Bronchial epithelial cell (primary cell): ENCODE measurements at places on chromosomes 5 and 9. TPM values are rescaled to one million over a fixed set of nuclear protein-coding genes. Genes with fewer than 3 reads are reported as not detected.
A peak's percentile ranks its signal among the peaks of the same experiment; 100 is the strongest.

Gene ADAMTS19
- total RNA-seq: under 0.01 and 0.13 TPM in 2 replicates

Gene CDKN2A
- 1.6 and 3.5 TPM in 2 replicates for total RNA-seq

Gene CDX1
- total RNA-seq: not detected in 2 replicates

DNA sequence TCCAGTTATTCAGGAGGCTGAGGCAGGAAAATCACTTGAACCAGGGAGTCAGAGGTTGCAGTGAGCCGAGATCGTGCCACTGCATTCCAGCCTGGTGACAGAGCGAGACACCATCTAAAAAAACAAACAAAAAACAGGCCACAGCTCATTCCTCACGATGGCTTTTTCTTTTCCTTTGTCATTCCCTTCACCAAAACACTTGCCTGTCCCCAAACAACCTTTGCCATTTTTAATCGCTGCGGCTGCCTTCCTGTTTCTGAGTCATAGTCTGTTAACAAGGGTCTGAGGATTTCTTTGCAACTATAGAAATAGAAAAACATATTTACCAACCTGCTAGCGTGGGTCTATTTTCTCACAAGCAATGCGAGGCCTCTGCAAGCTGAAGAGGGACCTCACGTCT is 123.0 kb upstream of the FSTL4 start:
- DNase-seq: peak; percentile 57

DNA sequence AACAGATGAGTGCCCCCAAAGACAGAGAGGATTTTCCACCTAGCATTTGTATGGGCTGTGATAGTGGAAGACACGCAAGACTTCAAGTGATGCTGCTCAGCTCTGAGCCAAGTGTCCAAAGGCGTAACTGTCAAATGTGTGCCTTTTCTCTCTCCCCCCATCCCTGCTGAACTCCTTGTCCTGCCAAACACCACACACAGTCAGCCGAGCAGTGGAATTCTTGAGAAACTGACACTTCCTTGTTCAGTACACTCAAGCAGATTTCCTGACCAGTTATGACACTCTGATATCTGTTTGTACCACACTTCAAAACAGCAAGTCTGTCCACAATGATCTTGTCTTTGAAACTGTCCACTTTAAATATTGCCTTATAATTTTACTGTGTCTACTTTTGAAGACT is 166.4 kb downstream of the PIK3R1 start:
- DNase-seq: no peak

GRCh38 chr5:139747583-139748504 is 47.8 kb upstream of the PSD2 start:
- DNase-seq: no peak

DNA sequence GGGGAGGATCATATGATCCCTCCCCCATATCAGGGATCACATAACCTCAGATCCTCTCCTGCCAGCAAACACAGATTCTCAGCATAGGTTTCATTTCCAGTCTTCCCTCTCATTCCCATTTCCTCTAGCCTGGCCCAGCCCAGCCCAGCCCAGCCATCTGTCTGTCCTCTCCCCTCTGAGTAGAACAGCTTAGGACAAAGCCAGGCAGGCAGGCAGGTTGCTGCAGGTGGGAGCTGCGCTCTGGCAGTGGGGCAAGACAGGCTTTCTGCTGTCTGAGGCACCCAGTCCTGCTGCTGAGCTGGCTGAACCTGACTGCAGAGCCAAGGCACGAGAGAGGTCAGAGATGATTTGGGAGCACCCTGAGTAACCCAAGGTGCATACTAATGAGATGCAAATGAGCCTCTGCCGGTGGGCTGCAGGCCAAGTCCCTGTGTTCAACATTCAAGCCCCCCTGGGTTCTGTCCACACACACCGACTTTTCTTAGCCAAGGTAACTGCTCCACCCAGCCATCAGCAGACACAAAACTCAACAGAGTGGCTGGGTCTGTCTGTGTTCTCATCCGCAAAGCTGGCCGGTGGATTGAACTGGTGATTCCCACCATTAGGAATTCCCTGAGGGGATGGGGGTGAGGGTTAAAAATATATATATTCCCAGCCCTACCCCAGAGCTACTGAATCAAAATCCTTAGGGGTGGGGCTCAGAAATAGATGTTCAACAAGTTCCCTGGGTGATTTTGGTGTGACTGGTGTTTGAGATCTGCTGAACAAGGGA is 9.1 kb downstream of the FAT2 start:
- DNase-seq: peak; percentile 89

DNA sequence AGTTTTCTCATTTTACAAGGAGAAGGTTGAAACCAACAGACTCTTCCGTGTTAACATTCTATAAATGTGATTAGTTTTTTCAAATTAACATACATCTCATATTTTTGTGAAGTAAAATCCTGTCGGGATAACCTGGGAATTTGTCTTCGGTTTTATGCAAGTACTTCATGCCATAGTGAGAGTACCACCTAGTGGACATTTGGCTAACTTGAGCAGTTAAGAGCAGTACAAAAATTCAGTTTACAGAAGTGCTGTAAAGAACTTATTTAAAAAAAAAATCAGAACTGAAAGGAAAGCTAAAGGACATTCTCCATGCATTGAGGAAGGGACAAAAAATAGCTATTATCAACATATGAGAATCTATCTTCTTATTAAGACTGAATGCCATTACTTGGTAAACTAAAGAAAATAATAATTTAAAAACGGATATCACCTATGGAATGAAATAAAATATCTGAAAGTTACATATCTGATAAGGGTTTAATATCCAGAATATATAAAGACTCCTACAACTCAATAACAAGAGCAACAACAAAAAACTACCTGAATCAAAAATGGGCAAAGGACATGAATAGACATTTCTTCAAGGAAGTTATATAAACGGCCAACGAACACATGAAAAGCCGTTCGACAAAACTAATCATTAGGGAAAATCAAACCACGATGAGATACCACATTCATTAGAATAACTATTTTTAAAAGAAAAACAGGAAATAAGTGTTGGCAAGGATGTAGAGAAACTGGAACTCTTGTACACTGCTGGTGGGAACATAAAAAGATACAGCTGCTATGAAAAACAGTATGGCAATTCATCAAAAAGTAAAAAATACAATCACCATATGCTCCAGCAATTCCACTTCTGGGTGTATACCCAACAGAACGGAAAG is 117.0 kb upstream of the GNA14 start:
- peak; percentile 48 for DNase-seq

- DNase-seq: no peak
Observed at GRCh38 chr5:176383961-176384360, 4.4 kb downstream of the NOP16 start.

DNA sequence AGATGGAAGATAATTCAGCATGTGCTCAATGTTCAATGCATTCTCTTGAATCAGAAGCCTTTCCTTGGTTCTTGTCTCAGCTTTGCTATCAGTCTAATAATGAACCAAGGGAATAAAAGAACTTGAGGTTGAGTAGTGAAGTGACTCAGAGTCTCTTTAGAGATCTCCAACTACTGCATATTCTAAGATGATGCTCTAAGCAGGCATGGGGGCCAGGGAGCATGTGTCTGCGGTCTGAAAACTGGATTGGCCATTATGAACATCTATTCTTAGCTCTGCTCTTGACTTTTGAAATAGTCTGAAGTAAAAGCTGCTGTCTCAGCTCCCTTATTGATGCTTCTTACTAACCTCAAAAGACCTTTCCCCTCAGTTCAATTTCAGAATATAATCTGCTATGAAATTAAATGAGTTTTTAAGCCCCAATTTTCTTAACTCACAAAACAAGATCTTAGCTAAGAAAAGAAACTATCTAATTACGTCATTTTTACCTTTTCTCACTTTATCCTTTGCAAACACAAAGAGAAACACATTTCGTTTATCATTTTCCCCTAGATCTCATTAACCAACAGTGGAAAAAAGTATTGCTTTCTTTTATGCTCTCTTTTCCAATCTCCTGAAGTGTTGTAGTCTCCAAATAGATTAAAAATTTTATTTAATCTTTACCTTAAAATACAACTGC is 44.8 kb downstream of the PLCXD3 start:
- DNase-seq: no peak
